Suppressor macrophage (primary cell): ENCODE measurements at places on chromosomes 3 and 15.
A peak's percentile ranks its signal among the peaks of the same experiment; 100 is the strongest.

DNA sequence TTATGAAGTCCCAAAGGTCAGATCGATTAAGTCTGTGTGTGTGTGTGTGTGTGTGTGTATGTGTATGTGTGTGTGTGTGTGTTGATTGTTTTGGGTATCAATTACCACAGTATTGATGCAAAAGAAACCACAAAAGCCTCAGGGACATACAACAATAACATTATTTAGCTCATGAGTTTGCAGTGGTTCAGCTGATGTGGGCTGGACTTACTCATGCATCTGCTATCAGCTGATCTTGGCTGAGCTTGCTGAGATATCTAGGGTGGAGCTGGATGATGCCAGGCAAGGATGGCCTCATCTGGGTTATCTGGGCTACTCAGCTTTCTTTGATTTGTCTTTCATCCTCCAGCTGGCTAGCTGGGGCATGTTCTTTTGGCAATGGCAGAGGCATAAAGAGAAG lies 82.4 kb upstream of the PRR23C start:
- peak; percentile 12 for DNase-seq

DNA sequence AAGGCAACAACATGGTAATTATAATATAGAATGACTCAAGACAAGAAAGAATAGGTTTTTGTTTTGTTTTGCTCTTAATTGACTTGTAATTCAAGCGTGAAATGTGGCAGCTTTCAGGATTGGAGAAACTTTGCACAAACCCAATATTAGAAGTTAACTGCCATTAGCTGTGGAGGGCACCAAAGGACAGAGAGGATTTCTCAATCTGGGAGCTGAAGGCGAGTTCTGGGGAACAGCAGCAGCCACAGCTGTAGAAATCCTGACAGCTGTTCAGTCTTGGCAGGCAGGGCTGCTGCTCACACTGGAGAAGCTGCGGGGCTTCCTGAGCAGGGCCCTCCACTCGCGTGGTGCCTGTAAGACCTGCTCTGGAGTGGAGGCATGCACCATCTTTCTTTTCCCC lies 182.2 kb upstream of the IL12A start:
- DNase-seq = no peak

- peak; percentile 90 for DNase-seq
Observed at GRCh38 chr15:78131295-78132061, at the start of gene CIB2. Gene CIB2 (minus strand): TSS chr15:78131445. CDS start chr15:78131215, 230 bp downstream.

- DNase-seq = peak; percentile 68
Observed at GRCh38 chr3:129793942-129794310, 99.6 kb downstream of the TMCC1 start.

DNA sequence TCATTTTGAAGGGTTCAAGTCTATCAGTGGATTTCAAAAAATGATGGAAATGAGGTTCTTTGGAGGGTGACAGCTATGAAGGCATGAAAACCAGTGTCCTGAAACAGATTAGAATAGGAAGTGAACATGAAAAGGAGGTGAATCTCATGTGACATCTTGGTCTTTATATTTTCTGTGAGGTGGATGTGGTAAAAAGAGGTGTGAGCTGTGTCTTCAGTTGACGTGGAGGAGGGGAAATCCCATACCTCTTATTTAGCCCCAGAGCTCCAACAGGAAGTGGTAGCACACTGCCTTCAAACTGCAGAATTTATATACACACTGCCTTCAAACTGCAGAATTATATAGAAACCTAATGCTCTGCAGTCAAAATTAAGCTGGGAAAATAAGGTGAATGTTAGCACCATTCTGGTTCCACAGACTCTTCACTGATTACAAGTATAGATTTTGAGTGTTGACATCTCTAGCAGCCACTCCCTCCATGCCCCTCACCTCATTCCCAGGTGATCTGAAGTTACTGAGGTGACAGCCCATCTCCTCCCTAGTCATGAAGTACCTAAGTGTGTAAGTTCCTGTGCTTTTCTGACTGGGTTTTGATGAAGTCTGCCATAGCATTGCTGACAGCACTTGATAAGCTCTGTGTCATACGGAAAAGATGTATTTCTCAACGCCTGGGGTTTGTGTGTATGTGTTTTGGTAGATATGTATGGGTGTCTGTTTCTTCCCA lies 2.7 kb downstream of the RAB8B start:
- DNase-seq = peak; percentile 62

DNA sequence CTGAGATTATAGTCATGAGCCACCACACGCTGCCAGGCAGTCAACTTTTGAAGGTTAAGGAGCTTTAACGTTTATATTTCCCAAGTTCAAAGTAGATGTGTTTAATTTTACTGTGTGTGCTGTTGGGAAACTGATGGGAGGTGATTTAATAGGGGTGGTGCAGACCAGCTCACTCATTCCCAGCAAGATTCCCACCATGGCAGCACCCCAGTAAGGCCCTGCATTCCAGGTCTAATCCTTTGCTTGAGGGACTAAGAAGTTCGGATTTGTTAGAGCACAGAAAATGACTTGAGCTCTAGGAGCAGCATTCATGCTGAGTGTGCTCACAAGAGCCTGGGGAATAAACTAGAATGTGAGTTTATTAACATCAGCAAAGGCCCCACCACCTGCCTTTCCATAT lies 25.2 kb downstream of the TSEN2 start:
- DNase-seq = no peak

- DNase-seq = no peak
Observed at GRCh38 chr3:62098646-62099365, 274.5 kb downstream of the FEZF2 start.

GRCh38 chr3:2976796-2977195 lies 133.4 kb downstream of the IL5RA start:
- no peak for DNase-seq

DNA sequence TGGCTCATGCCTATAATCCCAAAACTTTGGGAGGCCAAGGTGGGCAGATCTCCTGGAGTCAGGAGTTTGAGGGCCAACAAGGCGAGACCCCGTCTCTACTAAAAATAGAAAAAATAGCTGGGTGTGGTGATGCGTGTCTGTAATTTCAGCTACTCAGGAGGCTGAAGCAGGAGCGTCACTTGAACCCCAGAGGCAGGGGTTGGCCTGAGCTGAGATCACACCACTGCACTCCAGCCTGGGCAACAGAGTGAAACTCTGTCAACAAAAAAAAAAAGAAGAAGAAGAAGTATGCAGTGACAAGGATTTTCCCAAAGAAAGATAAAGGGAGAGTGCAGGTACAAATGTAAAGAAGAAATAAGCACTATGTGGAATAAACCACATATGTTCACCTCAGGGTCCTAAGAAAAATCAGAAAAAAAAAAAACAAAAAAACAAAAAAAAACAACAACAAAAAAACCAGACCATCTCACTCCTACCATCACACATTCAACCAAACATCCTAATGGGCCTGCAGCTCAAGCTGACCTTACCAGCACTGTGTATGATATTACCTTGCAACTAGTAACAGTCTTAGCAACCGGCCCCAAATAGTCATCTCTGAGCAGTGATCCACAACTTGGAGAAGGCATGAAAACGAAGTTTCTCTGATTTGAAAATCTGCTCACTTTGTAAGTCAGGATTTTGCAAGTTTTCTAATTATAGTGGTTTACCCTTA lies 296.7 kb upstream of the PROK2 start:
- peak; percentile 49 for DNase-seq

DNA sequence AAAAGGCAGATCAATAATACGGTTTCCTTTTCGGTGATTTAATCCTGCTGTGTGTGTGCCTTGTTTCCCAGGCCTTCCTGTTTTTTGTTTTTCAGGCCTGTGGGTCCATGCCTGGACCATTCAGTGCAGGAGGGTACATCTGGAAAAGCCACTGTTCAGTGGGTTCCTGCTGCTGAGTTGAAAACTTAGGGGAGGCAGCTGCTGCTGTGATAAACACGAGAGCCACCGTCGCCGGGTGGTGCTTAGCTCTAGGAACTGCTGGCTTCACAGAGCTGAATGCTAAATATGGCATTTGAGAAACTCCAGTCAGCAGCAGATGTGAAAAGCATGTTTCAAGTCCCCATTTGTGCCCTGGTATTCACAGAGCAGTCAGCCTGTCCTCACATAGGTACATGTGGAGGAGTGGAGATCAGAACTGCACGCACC lies 44.0 kb downstream of the SYNM start:
- no peak for DNase-seq

DNA sequence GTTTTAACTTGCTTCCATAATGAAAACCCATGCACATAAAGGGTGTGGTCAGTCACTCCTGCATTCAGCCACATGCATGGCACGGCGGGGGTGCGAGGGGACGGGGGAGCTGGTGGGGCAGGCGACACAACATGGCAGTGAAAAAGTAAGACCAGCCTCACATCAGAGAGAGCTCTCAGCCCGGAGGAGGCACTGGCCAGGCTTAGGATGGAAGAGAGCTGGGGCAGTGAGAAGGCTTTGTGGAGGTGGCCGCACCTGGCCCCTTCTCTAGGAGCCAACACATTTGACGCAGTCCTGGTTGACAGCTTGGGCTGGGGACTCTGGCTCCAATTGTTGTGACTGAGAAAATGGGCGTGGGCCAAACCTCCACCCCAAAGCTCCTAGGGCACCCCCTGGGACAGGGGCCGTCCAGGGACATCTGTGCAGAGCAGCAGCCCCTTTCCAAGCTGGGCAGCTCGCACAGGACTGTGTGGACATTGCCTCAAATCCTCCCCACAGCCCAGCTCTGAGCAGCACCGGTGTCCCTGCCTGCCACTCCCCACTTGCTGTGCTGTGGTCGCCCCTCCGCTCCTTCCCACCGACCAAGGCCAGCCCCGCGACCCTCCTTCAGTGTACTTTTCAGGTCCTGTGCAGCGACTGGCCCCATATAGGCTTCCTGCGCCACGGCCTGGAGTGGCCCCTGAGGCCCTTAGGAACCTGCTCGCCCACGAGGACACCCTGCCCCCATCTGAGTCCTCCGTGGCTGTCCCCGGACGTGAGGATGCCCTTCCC lies 126.0 kb upstream of the IQSEC1 start:
- DNase-seq = no peak

- peak; percentile 42 for DNase-seq
Observed at GRCh38 chr15:33182926-33183325, 11.6 kb downstream of the FMN1 start.

DNA sequence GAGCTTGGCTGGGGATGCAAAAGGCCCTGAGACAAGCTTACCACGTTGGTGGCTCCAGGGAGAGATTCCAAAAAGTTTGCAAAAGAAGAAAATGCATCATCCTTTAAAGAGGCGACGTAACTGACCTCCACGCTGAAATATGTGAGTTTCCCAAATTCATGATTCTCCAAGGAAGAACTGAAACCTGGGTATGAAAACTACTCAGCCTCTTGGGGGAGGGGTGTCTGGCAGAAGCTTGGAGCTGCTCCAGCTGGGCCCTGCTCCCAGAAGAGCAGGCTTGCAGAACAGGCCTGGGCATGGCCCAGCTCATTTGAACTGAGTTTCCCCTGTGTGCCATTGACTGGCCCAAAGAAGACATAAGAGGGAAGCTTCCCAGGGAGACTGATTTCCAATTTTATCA lies 20.5 kb downstream of the CPN2 start:
- peak; percentile 37 for DNase-seq

GRCh38 chr15:68658151-68658550 lies 79.4 kb downstream of the CORO2B start:
- DNase-seq = no peak

- DNase-seq = peak; percentile 52
Observed at GRCh38 chr3:167750272-167750971, 14.9 kb downstream of the SERPINI1 start.
